Transverse colon (tissue), 4 donors: ENCODE measurements at places on chromosomes 1 and 21. TPM values are rescaled to one million over a fixed set of nuclear protein-coding genes. Genes with fewer than 3 reads are reported as not detected.
A peak's percentile ranks its signal among the peaks of the same experiment; 100 is the strongest.

- DNase-seq, result no peak
- H3K4me3 ChIP-seq, result no peak overlapping the region
- H3K27me3 ChIP-seq, result no peaks in the 10 kb centered on the region
- H3K4me1 ChIP-seq, result no peaks in the 10 kb centered on the region
- H3K27ac ChIP-seq, result no peak overlapping the region
These were observed 314.8 kb upstream of the CXADR start for GRCh38 chr21:17197996-17198395.

DNA sequence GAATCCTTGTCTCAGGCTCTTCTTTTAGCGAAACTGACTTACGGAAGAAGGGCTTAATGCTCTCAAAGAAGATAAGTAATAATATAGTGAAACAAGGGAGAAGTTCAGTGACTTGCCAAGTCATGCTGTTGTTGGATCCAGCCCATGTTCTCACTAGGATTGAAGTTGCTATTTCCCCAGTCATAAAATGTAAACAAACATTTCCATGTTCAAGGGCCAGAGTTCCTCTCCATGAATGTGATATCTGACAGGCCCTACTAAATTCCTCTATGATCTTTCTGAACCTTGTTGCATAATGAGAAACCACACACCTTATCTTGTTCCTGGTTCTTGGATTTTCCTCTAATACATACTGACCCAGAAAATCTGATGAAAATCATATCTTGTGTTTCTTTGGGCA lies 876.5 kb upstream of the B3GALT2 start:
- no peaks in the 10 kb centered on the region for H3K36me3 ChIP-seq
- H3K27me3 ChIP-seq, result no peaks in the 10 kb centered on the region
- no peak for DNase-seq
- no peak overlapping the region for H3K4me3 ChIP-seq

GRCh38 chr1:114094675-114095074 lies 59.0 kb downstream of the SYT6 start:
- H3K4me1 ChIP-seq, result peaks cover 7% of the 10 kb centered on the region
- H3K4me3 ChIP-seq, result no peak overlapping the region
- no peak for DNase-seq
- H3K27me3 ChIP-seq, result no peaks in the 10 kb centered on the region
- H3K36me3 ChIP-seq, result no peaks in the 10 kb centered on the region

- peaks cover 27% of the 10 kb centered on the region for H3K4me1 ChIP-seq
- no peaks in the 10 kb centered on the region for H3K27me3 ChIP-seq
- no peak overlapping the region for H3K4me3 ChIP-seq
- H3K36me3 ChIP-seq, result no peaks in the 10 kb centered on the region
These were observed 14.9 kb downstream of the MAP7D1 start for GRCh38 chr1:36170643-36171412.

DNA sequence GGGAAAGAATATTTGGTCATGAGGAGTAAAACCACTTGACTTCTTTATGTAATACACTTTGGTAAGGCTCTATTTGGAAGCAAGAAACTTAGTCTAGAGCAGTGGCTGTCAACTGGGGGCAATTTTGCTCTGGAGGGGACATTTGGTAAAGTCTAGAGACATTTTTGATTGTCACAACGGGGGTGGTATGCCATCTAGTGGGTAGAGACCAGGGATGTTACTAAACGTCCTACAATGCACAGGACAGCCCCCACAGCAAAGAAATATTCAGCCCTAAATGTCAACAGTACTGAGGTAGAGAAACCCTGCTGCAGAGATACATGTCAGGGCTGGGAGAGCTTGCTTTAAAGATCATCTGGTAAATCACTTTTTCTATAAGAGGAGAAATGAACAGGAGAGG lies 13.5 kb downstream of the FUCA1 start:
- no peak overlapping the region for H3K4me3 ChIP-seq
- H3K4me1 ChIP-seq, result no peaks in the 10 kb centered on the region
- no peak overlapping the region for H3K27ac ChIP-seq
- no peak for DNase-seq
- peaks cover 6% of the 10 kb centered on the region for H3K36me3 ChIP-seq

- H3K4me1 ChIP-seq, result peaks cover 31% of the 10 kb centered on the region
- H3K27me3 ChIP-seq, result no peaks in the 10 kb centered on the region
- H3K4me3 ChIP-seq, result no peak overlapping the region
- no peak overlapping the region for H3K27ac ChIP-seq
- no peaks in the 10 kb centered on the region for H3K36me3 ChIP-seq
- no peak for DNase-seq
These were observed 60.0 kb upstream of the TMPRSS2 start for GRCh38 chr21:41567901-41568510.

GRCh38 chr1:25055961-25056360 lies 125.9 kb upstream of the RUNX3 start:
- no peak for DNase-seq
- peaks cover 24% of the 10 kb centered on the region for H3K27me3 ChIP-seq
- no peak overlapping the region for H3K4me3 ChIP-seq
- no peak overlapping the region for H3K27ac ChIP-seq

- no peaks in the 10 kb centered on the region for H3K27me3 ChIP-seq
- no peak overlapping the region for H3K4me3 ChIP-seq
- H3K36me3 ChIP-seq, result no peaks in the 10 kb centered on the region
- no peaks in the 10 kb centered on the region for H3K4me1 ChIP-seq
- no peak for DNase-seq
- no peak overlapping the region for H3K27ac ChIP-seq
These were observed 124.5 kb downstream of the CACHD1 start for GRCh38 chr1:64594446-64594845.

GRCh38 chr1:39003281-39003680 lies 12.2 kb downstream of the AKIRIN1 start:
- DNase-seq, result no peak
- no peaks in the 10 kb centered on the region for H3K27me3 ChIP-seq
- H3K4me3 ChIP-seq, result no peak overlapping the region
- H3K4me1 ChIP-seq, result peaks cover 3% of the 10 kb centered on the region

DNA sequence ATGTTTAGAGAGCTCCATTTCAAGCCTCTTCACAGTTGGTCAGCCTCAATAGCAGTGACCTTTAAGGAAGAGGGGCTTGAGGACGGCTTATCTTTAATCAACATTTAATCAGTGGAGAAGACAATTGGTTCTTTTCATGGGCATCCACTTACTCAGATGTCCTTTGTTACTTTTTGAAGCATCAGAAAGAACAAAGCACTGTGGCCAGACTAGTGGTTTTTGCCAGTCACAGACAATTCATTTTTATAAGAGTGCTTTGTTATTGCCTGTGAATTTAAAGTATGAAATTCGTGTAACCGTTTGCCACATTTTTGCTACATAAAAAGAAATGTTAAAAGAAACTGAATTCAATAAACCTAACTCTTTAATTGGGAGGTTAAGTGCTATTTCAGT lies 222.8 kb downstream of the TPR start:
- H3K27ac ChIP-seq, result no peak overlapping the region
- no peak for DNase-seq
- no peak overlapping the region for H3K4me3 ChIP-seq
- H3K4me1 ChIP-seq, result no peaks in the 10 kb centered on the region
- no peaks in the 10 kb centered on the region for H3K27me3 ChIP-seq

DNA sequence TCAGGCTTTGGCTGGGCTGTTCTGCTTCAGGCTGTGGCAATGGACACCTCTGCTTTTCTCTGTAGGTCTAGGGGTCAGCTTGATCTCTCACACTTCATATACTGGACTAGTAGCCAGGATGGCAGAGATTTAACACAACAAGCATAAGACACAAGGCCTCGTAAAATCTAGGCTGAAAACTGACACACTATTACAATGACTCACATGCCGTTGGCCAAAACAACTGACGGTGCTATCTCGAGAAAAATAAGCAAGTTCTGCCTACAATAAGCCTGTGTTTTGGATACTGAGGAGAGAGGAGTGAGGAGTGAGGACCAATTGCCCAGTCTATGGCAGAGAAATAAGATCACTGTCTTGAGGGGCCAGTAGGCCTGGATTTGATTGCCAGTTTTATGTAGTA lies 840.7 kb upstream of the ADAMTS5 start:
- H3K4me3 ChIP-seq, result no peak overlapping the region
- DNase-seq, result no peak
- H3K36me3 ChIP-seq, result no peaks in the 10 kb centered on the region
- H3K27me3 ChIP-seq, result no peaks in the 10 kb centered on the region
- H3K27ac ChIP-seq, result no peak overlapping the region

DNA sequence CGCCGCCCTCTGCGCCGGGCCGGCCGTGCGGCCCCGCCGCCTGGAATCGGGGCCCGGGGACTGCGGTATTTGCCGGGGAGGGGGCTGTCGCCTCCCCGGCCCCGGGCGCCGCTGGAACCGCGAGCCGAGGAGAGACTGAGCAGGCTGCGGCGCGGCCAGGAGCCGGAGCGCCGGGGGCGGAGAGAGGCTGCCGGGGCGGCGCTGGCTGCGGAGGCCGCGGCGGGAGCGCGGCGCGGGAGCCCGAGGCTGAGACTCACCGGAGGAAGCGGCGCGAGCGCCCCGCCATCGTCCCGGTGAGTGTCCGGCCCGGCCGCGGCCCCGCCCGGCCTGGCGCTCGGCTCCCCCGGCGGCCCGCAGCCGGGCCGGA lies 746 bp downstream of the DYRK1A start:
- no peaks in the 10 kb centered on the region for H3K36me3 ChIP-seq
- H3K4me1 ChIP-seq, result peaks cover 48% of the 10 kb centered on the region
- H3K27me3 ChIP-seq, result no peaks in the 10 kb centered on the region
- DNase-seq, result peak; percentile 19

- H3K27ac ChIP-seq, result no peak overlapping the region
- no peaks in the 10 kb centered on the region for H3K36me3 ChIP-seq
- H3K27me3 ChIP-seq, result no peaks in the 10 kb centered on the region
These were observed 200.4 kb downstream of the HUNK start for GRCh38 chr21:32073190-32073589.

- no peaks in the 10 kb centered on the region for H3K27me3 ChIP-seq
- H3K4me3 ChIP-seq, result no peak overlapping the region
- no peak for DNase-seq
- peak overlapping the region; percentile 25 for H3K27ac ChIP-seq
- peaks cover 7% of the 10 kb centered on the region for H3K36me3 ChIP-seq
These were observed 33.7 kb downstream of the PSEN2 start for GRCh38 chr1:226903819-226904716.

DNA sequence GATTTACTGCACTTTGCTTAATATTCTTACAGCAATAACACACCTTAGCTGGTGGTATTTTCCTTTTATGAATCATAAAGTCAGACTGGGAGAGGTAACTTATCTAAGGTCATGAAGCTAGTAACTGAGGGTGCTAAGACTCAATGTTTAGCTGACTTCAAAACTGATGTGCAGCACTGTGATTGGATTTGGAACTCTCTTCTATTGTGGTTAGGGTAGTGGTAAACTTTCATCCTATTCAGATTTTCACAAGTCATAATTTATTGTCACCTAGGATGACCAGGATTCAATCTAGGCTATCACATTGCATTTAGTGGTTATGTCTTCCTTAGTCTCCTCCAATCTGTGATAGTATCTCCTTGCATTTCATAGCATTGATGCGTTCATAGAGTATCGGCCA lies 18.9 kb downstream of the EPB41 start:
- H3K27me3 ChIP-seq, result no peaks in the 10 kb centered on the region
- H3K36me3 ChIP-seq, result no peaks in the 10 kb centered on the region
- H3K27ac ChIP-seq, result no peak overlapping the region
- no peak overlapping the region for H3K4me3 ChIP-seq
- H3K4me1 ChIP-seq, result peaks cover 7% of the 10 kb centered on the region
- DNase-seq, result no peak

DNA sequence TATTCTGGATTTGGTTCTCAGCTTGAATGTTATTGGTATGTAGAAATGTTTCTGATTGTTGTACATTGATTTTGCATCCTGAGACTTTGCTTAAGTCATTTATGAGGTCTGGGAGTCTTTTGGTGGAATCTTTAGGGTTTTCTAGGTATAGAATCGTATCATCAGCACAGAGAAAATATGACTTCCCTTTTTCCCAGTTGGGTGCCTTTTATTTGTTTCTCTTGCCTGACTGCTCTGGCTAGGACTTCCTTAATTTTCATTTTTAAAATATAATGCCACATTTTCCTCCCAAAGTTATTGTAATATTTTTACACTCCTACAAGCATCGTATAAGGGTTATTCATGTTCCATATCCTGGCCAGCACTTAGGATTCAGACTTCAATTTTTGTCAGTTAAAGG lies 111.1 kb downstream of the FNBP1L start:
- H3K36me3 ChIP-seq, result peaks cover 20% of the 10 kb centered on the region
- no peak for DNase-seq
- no peaks in the 10 kb centered on the region for H3K4me1 ChIP-seq
- no peaks in the 10 kb centered on the region for H3K27me3 ChIP-seq
- no peak overlapping the region for H3K27ac ChIP-seq

- no peak for DNase-seq
- no peak overlapping the region for H3K27ac ChIP-seq
- no peaks in the 10 kb centered on the region for H3K27me3 ChIP-seq
- no peak overlapping the region for H3K4me3 ChIP-seq
- H3K36me3 ChIP-seq, result no peaks in the 10 kb centered on the region
These were observed 81.6 kb downstream of the KIRREL1 start for GRCh38 chr1:158075078-158075477.

GRCh38 chr1:8238141-8239038 lies 79.5 kb upstream of the SLC45A1 start:
- no peaks in the 10 kb centered on the region for H3K27me3 ChIP-seq
- H3K4me3 ChIP-seq, result no peak overlapping the region
- H3K36me3 ChIP-seq, result no peaks in the 10 kb centered on the region
- peaks cover 28% of the 10 kb centered on the region for H3K4me1 ChIP-seq

- no peaks in the 10 kb centered on the region for H3K36me3 ChIP-seq
- H3K27ac ChIP-seq, result no peak overlapping the region
- no peak for DNase-seq
- H3K27me3 ChIP-seq, result no peaks in the 10 kb centered on the region
- H3K4me3 ChIP-seq, result no peak overlapping the region
These were observed 9.5 kb downstream of the LRRN2 start for GRCh38 chr1:204676043-204676442.

- H3K36me3 ChIP-seq, result no peaks in the 10 kb centered on the region
These were observed 40.9 kb downstream of the NEGR1 start for GRCh38 chr1:72241397-72241796.

DNA sequence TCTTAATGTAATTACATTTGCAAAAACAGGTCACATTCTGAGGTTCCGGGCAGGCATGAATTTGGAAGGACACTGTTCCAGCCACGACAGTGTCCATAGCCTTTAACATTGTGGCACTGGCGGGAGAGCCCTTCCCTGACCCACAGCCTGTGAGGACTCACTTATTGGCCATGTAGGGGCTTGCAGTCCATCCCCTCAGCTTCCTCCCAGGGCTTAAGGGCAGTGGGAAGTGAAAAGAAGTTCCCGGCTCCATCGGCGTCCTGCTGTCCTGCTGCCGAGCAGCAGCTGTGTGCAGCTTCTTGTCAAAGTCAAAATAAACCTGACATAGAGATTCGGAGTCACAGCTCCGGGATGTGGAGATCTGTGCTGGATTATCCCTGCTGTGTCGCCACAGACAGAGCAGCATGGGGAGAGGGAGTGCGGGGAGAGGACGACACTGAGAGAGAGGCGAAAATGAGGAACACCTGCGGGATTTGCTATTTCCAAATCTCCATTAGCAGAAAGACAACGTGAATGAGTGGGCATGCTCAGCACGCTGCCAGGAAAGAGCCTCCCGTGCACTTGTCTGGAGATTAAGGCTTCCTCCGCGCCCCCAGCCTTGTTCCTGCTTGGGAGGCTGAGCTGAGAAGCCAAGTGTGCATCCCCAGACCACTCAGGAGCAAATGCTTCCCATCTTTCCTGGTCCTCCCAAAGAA lies 260.3 kb downstream of the ASTN1 start:
- DNase-seq, result no peak
- H3K4me1 ChIP-seq, result no peaks in the 10 kb centered on the region
- H3K27me3 ChIP-seq, result peaks cover 4% of the 10 kb centered on the region

SLC30A10 gene
- not detected for total RNA-seq

SPRR2E gene
- total RNA-seq, result not detected

SCCPDH gene
- 28.5 TPM for total RNA-seq

MEX3A gene
- total RNA-seq, result 0.14 TPM

CDA gene
- total RNA-seq, result 39.7 TPM

MAP3K6 gene
- 35.5 TPM for total RNA-seq

AUNIP gene
- total RNA-seq, result 0.41 TPM

PPIAL4G gene
- total RNA-seq, result not detected

FCRL2 gene
- 0.37 TPM for total RNA-seq

CELA3B gene
- total RNA-seq, result not detected
